ENCODE measurements at places on chromosomes 2 and 18. TPM values are rescaled to one million over a fixed set of nuclear protein-coding genes. Genes with fewer than 3 reads are reported as not detected.

GRCh38 chr2:36493306-36493705 is 104.7 kb downstream of the FEZ2 start:
- no peak for DNase-seq

The MC5R gene
- not detected for total RNA-seq

The ZDBF2 gene
- total RNA-seq: 3.9 TPM

GRCh38 chr2:113207021-113207420 is 33.2 kb downstream of the PSD4 start:
- DNase-seq: no peak

DNA sequence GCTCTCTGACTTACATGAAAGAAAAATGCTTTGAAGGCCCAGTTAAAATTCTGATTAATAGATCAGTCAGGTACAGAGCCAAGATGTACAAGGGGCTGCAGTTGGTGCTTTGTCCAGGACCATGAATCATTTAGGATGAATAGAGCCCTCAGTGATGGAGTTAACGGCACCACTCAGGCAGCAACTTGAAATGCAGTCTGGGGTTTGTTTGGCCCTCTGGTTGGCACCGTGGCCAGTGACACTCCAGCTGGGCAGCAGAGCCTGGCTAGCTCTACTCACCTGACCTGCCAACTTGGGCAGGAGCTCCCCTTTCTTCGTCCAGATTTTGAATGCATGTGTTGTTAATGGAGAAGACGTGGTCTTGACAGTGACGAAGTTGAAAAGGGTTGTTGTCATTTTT is 493.0 kb upstream of the ACVR2A start:
- DNase-seq: no peak

DNA sequence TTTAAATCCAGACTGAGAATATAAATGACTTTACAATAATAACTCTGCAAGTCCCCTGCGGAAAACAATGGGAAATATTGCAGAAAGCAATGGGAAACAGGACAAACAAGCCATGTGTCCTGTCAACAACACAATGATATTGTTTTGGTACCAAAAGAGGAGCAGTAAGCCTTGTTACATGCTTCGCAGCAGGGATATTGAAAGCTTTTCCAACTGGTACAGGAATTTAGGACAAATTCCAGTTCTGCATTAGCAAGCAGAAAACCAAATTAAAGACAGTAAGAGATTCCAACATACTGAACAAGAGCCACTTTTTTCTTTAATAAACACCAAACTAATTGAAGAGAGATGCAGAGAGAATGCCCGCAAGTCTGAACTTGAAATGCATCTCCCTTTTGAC is 30.0 kb downstream of the FRZB start:
- no peak for DNase-seq

The GPR17 gene
- total RNA-seq: not detected

- DNase-seq: no peak
Observed at GRCh38 chr2:133674433-133675331, 106.4 kb upstream of the NCKAP5 start.

DNA sequence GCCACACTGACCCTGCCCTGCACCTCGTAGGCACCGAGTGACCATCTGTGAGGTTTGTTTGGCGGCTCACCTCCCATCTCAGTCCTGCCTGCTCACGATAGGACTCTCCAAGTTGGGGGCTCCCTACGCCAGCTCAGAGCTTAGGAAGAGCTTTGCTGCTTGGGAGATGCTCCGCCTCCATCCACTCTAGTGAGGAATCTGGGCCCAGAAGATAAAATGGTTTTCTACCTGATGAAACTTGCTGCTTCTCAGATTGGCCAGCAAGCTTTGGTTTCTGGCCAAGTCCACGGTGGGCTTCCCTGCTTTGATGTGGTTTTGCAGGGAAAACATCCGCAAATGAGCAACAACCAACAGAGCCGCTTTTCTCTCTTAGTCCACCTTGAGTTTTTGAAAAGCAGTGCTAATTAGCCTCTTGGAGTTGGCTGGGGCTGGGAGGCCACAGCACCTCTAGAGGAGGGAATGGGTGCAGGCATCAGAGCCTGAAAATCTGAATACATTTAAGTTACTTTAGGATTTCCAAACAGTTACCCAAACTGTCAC is 42.2 kb downstream of the THNSL2 start:
- no peak for DNase-seq

GRCh38 chr2:186603286-186603685 is 13.4 kb downstream of the ITGAV start:
- DNase-seq: no peak

DNA sequence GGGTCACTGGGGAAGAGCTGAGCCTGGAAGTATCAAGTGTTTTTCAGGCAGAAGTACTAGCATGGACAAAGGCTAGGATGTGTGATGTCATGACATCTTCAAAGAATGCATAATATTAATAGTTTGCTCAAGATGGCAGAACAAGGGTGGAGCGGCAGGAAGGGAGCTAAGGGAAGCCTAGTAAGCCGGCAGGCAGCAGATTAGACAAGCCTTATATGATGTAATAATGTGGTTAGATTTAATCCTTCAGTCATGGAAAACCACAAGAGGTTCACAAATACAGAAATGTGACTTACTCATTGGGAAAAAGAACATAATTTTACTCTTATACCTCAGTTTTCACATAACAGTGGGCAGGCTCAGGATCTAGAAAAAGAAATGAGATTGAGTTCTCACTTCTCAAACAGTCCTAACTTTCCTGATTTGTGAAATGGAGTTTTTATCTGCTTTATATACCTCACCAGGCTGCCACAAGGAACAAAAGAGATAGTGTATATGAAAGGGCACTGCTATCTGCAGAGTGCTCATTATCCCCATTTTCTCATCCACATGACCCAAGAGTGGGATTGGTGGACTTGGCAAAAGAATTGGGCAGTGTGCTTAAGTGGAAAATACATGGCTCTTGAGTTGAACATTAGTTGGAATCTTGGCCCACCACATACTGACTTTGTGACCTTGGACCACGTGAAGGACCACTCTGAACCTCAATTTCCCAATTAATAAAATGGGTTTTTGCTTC is 89.1 kb upstream of the LHCGR start:
- DNase-seq: no peak

DNA sequence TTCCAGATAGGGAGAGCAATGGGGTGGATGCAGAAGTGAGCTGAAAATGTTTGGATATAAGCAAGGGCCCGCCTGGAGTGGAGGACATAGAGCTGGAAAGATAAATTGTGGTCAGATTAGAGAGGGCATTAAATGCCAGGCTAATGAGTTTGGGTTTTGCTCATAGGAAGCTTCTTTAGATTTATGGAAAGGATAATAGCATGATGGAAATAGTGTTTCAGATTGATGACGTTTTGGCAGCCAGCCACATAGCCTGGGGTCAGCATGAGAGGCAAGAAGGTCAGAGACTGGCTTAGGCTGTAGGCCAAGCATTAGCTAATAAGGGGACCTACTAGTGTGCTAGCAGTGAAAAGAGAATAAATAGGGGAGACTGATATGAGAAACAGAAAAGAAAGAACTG is 321.6 kb downstream of the STK39 start:
- no peak for DNase-seq

- no peak for DNase-seq
Observed at GRCh38 chr18:22057908-22058527, 111.4 kb upstream of the GATA6 start.

The TTC39C gene
- 39.9 TPM for total RNA-seq

The PLA2R1 gene
- total RNA-seq: not detected

The GALM gene
- total RNA-seq: 31.9 TPM

DNA sequence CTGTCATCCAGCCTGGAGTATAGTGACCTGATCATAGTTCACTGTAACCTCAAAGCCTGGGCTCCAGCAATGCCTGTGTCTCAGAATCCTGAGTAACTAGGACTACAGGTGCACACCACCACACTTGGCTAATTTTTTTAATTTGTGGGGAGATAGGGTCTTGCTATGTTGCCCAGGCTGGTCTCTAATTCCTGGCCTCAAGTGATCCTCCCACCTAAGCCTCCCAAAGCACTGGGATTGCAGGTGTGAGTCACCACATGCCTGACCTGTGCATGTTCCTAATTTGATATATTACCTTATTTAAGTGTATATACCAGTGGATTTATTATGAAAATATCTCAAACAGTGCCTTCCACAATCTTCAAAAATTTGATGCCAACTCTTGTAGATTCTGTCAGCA is 123.6 kb upstream of the XIRP2 start:
- DNase-seq: no peak

DNA sequence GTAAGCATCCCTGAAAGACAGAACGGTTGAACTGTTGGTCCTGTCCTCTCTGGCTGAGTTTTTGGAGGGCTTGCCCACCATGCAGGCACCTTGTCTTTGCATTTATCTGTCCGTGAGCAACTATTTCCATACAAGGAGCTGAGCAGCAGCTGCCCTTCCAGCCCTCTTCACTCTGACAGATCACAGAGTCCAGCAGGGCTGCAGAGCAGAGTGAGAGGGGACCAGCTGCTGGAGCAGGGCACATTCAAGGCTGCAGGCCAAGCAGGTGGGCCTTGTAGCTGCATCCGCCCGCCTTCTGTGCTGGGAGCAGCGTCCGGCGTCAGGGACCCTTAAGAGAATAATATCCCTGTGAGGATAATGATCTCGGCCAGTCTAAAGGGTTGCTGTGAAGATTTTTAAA is 9.5 kb downstream of the SMYD1 start:
- DNase-seq: no peak

The EPAS1 gene
- total RNA-seq: 2.9 TPM

The IWS1 gene
- 52.1 TPM for total RNA-seq

DNA sequence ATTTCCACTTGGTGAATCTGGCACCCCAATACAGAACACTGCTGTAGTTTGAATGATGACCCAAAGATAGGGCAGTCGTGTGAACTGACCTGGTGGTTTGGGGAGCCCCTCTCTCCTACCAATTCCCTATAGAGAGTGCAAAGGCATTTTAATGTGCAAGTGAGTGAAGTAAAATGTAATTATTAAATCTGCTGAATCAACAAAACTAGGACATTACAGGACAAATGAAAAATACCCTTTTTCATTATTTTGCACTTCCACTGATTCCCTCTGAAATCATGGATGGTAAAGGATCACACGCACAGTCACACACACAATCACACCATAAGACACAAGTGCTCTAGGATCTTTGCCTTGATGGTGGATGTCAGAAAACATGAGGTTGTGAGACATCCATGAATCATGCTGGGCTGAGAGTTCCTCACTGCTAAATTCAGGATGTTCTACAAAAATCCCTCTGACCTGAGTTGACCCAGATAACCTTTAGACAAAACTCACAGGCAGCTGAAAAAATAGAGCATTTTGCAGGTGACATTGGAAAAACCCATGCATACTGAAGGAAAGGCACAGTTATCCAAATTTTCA is 197.4 kb downstream of the FBXO15 start:
- DNase-seq: no peak

The SNED1 gene
- 0.35 TPM for total RNA-seq

GRCh38 chr2:159246325-159246988 is 40.0 kb downstream of the WDSUB1 start:
- DNase-seq: no peak

The LHCGR gene
- total RNA-seq: not detected

- no peak for DNase-seq
Observed at GRCh38 chr2:15892151-15892880, 48.0 kb upstream of the MYCN start.

The SLC5A7 gene
- not detected for total RNA-seq

- no peak for DNase-seq
Observed at GRCh38 chr2:148263890-148264289, 243.0 kb downstream of the MBD5 start.

The TNFAIP6 gene
- not detected for total RNA-seq

GRCh38 chr18:58896734-58897508 is 32.2 kb downstream of the ZNF532 start:
- DNase-seq: no peak

The ACMSD gene
- not detected for total RNA-seq

The KIF5C gene
- total RNA-seq: 18.6 TPM

DNA sequence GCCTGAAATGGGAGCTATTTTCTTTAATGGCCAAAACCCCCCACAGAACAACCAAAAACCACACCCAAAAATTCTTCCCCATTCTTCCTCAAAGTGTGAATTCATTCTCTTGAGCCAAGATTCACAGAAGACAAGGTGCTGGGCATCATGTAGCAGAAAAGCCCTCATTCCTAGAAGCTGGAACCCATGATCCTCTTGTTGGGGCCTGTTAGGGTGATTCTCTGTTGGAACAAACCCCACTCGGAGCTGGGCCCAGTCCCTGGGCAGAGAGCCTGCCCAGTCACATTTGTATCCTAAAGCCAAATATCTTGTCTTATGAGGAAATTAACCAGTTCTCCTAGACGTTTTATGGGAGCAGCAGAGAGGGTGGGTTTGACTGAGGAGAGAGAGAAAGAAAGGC is 22.8 kb upstream of the VPS4B start:
- DNase-seq: no peak

The GKN1 gene
- total RNA-seq: not detected

The AFF3 gene
- total RNA-seq: 2.1 TPM

DNA sequence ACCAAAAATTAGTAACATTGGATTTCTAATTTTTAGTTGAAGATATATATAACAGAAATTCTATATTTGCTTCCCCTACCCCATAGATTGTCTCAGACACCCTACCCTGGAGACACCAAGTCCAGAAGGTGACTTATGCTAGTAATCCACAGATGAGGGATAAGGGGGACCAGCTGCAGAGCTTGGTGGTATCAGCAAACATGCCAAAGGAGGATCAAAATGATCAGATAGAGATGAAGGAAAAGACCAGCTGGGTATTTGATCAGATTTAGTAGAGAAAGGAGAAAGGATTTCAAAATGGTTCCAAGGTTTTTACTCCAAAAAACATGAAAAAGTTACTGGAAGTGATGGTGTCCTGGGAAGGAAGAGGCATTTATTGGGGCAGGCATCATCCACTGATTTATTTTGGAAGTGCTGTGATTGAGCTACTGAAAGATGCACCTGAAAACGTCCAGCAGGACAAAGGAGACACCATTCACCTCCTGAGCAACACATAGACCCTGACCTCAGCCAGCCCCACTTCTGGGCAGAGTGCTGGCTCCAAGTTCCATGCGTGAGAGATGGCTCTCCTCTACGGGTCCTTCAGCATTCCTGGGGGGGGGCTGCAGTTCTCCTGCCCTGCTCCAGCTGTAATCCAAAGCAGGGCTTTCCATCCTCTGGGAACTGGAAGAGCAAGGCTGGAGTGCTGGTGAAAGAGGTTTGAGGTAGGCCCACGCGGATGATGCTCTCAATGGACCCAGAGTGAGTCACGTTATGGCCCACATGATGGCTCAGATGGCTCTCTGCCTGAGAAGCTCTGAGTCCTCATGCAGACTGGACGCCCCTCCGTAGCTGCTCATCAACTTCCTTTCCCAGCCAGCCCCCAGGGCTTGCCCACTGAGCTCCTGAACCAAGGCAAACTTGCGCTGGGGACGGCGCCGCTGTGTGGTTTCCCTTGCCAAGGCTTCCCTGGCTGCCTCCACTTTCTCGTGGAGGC is 3.7 kb upstream of the LRRFIP1 start:
- DNase-seq: no peak

- no peak for DNase-seq
Observed at GRCh38 chr2:236705295-236706105, 135.9 kb downstream of the ACKR3 start.

All from activated naive CD4-positive, alpha-beta T cell treated with anti-CD3 and anti-CD28 coated beads for 36 hours (primary cell).